ENCODE measurements at places on chromosomes 6 and 20.
A peak's percentile ranks its signal among the peaks of the same experiment; 100 is the strongest.

- no peaks in the 10 kb centered on the region for H3K36me3 ChIP-seq
- peaks cover 38% of the 10 kb centered on the region for H3K4me1 ChIP-seq
- H3K27me3 ChIP-seq: no peaks in the 10 kb centered on the region
Observed at GRCh38 chr6:149055195-149055899, 262.2 kb upstream of the TAB2 start.

DNA sequence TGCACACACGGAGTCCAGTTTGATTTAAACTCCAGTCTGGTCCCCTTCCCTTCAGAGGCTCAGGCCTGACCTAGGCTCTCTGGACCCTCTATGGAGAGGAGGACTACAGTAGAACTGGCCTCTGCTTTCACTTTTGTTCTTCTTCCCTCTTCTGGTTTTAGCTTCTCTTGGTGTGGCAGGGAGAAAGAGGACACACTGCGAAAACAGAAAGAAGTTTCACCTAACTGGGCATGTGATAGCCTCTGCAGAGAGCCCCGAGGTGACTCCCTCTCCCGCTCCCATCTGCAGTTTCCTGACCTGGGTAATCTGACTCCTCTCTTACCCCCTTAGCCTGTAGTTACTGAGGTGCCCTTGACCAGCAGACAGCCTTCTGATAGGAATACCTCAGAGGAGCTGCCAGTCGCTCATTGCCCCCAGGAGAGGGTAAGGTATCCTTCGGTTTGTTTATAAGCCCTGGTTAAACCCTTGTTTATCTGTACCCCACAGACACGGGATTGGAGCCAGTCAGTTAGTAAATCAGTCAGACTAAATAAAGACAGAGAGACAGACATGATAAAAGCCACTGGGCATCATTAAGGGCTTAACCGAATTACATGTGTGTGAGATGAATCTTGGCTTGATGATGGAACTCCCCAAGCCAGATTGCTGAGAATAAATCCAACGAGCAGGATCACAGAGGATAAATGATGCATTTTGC, 12.0 kb upstream of the DTNBP1 start:
- H3K4me1 ChIP-seq: no peaks in the 10 kb centered on the region
- no peak overlapping the region for H3K27ac ChIP-seq
- DNase-seq: no peak

DNA sequence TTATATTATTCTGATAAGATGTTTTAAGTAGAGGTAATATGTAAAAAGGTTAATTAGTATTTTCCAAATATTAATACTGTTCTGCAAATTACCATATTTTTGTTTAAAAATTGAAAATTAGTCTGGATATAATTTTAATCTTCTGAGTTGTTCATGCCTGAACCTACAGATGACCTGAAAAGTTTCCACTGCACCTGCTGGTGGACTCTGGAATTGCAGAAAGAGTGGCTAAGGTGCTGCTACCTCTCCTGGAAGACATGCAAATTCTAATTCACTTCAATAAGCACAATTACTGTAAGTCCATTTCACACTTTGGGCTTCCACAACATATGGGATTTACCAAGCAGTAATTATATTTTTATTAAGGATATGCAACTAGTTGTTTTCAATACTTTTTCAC, 77.7 kb upstream of the OLIG3 start:
- no peak overlapping the region for H3K27ac ChIP-seq
- peak; percentile 80 for DNase-seq
- no peaks in the 10 kb centered on the region for H3K36me3 ChIP-seq
- peaks cover 2% of the 10 kb centered on the region for H3K27me3 ChIP-seq

DNA sequence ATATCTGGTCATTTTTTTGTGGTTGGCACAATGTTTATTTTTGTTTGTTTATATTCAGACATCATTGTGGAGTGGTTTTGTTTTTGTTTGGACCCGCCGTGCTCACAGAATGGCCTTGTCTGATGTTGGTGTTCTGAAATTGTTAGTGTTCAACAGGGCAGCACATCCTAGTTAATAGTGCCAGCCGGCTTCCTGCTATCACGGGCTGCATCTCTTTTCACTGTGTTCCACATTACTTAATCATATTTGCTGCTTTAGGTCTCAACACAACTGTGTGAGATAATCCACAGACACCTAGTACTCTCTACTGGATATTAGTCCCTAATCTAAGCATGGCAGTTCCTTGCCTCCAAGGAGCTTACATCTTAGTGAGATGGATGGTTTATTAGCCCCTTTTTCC, 2.8 kb upstream of the EIF2S2 start:
- no peaks in the 10 kb centered on the region for H3K27me3 ChIP-seq
- H3K4me3 ChIP-seq: no peak overlapping the region
- peaks cover 16% of the 10 kb centered on the region for H3K36me3 ChIP-seq

GRCh38 chr20:18090044-18090443, 32.3 kb upstream of the OVOL2 start:
- H3K4me3 ChIP-seq: no peak overlapping the region
- no peak for DNase-seq
- no peaks in the 10 kb centered on the region for H3K36me3 ChIP-seq
- peaks cover 2% of the 10 kb centered on the region for H3K27me3 ChIP-seq
- H3K4me1 ChIP-seq: no peaks in the 10 kb centered on the region
- H3K27ac ChIP-seq: no peak overlapping the region

DNA sequence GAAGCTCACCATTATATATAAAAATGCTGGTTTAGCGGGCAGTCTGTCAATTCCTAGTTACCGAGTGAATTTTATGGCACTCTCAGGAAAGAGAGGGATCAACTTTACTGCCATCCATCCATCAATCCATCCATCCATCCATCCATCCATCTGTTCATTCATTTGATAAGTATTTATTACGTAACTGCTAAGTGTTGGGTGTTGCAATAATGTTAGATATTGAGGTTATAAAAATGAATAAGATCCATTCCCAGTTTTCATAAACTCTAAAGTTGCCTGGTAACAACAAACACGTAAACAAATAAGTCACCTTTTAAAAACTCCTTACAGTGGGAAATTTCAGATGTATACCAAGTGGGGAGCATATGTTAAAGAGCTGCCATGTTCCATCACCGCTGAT, 36.8 kb downstream of the SASH1 start:
- no peak for DNase-seq
- no peak overlapping the region for H3K27ac ChIP-seq
- H3K4me3 ChIP-seq: no peak overlapping the region
- H3K36me3 ChIP-seq: no peaks in the 10 kb centered on the region
- no peaks in the 10 kb centered on the region for H3K4me1 ChIP-seq

Measured in activated CD8-positive, alpha-beta T cell treated with anti-CD3 and anti-CD28 coated beads for 36 hours (primary cell).